Activated CD4-positive, alpha-beta T cell treated with anti-CD3 and anti-CD28 coated beads for 4 hours (primary cell): ENCODE measurements at places on chromosomes 7 and 10.

DNA sequence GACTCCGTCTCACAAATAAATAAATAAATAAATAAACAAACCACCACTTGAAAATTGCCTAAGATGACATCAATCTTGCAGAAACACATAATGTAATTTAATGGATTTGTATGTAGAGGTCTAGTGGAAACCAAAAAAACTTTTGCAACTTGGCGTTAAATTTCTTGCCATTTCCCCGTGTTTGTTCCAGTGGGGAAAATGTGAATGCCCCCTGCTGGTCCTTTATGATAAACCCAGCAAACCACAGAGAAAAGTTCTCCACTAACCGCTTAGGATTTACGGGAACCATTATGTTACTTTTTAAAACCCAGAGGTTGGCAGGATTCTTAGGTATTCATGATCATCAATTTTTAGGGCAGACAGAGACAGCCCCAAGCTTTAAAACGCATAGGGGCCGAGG lies 32.5 kb downstream of the LAMB4 start:
- no peak for DNase-seq

DNA sequence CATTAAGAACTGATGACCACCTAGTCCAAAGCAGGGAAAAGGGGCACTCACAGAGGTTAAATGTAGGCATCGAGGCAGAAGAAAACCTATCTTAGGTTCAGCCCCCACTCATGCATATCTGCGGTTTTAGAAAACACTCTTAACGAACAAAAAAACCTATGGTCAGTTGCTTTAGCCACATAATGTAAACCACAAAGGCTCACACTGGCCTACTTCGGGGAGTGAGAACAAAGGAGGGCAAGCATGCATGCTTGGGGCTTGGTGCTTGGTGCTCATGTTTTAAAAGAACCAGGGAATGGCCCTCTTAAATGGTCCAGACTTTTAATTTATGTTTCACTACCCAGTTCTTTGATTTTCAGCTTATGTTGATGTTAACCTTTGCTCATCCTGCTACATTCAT lies 14.2 kb downstream of the INSYN2A start:
- no peak for DNase-seq

GRCh38 chr7:88090240-88090639 lies 129.6 kb downstream of the SRI start:
- no peak for DNase-seq

- no peak for DNase-seq
Measured at GRCh38 chr7:34133356-34133982, 228.1 kb downstream of the BMPER start.

DNA sequence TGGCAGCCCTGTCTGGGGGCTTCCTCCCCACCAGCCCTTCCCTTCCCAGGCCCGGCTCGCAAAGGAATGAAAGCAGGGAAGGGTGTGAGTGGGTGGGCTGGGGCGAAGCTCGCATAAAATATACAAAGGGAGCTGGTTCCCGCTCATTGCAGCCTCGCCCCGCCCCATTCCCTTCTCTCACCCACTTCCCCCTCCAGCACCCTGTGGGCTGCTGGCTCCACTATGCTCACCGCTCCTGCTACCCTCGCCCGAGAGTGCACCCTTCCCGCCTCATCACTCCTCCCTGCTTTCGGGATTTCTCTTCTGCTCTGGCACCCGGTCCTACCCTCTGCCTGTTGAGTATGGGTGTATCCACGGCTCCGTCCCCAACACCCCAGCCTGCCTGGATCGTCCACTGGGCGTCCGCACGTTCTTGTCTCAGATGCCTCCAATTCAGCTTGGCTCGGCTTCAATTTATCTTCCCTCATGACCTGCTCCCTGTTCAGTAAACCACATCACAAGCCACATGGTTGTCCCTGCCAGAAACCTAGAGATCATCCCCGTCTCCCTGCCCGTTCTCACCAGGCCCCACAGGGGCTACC lies 14.4 kb upstream of the TTYH3 start:
- DNase-seq, result no peak

DNA sequence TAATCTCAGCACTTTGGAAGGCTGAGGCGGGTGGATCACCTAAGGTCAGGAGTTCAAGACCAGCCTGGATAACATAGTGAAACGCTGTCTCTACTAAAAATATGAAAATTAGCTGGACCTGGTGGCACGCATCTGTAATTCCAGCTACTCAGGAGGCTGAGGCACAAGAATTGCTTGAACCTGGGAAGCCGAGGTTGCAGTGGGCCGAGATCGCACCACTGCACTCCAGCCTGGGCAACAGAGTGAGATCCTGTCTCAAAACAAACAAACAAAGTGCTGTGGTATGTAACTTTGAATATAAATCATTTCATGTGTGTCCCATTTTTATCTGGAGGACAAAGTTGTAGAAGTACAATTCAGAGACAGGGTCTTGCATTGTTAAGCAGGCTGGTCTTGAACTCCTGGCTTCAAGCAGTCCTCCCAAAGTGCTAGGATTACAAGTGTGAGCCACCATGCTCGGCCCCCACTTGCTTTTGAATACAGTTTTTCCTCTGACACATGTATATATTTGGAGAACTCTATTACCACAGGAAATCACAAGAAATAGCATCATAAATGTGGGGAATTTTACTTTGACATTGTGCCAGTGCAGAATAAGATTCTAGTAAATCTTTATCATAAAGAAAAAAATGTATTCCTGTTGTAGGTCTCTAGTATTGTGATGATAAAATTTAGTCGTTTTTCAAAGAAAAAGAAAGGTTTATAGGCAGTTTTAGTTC lies 32.6 kb downstream of the PTPN12 start:
- DNase-seq, result no peak

DNA sequence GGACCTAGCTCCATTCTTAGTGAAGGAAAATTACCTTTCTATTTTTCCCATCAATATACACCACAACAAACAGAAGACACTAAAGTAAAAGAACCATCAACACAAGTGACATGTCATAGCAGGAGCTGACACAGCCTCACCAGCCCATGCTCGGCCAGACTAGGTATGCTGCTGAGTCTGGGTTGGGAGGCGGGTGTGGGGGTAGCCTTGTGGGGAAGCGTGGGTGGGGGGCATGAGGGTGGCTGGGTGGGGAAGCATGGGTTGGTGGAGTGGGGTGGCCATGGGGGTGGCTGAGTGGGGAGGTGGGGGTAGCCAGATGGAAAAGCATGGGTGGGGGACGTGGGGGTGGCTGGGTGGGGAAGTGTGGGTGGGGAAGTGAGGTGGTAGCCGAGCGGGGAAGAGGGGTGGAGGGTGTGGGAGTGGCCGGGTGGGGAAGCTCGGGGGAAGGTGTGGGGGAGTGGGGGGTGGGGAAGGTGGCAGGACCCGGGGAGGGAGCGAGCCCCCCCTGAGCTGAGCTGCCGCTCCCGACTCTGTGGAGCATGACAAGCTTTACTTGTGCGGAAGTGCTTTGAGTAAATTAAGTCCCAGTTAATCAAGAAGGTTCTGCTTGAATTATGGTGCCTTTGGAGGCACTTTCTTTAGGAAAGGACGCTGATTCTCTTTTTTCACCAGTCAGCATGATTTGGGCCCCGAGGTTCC lies 294.6 kb upstream of the ZNF32 start:
- DNase-seq, result no peak

DNA sequence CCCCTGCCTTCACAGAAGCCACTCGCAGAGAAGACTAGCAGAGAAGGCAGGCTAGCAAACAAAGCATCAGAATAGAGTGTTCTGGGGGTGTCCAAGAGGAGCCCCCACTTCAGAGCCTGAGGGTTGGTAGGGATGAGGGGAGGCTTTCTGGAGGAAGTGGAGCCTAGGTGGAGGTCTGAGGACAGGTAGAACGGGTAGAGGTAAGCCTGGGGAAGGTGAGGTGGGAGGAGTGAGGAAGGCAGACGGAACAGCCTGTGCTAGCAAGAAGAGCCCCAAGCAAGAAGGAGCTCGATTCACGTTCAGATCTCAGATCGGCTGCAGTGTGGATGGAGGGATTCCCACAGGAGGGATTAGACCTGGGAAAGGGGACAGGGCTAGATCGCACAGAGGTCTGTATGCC lies 66.0 kb upstream of the DUSP5 start:
- DNase-seq, result no peak

DNA sequence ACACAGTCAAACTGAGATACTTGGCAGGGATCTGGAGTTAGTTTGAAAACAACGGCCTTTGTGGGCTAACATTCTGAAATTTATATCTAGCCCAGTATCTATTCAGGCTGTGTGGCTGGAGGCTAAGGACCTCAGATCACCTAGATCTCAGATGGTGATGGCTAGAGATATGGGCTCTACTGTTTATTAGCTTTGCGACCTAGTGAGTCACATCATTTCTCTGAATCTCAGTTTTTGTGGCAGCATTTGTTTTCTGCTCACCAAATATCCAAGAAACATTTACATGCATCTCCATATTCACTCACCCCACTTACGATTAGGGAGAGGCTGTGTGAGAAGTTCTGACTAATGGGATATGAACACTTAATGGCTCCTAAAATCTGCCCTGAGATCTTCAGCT lies 503.9 kb downstream of the KIF20B start:
- no peak for DNase-seq

DNA sequence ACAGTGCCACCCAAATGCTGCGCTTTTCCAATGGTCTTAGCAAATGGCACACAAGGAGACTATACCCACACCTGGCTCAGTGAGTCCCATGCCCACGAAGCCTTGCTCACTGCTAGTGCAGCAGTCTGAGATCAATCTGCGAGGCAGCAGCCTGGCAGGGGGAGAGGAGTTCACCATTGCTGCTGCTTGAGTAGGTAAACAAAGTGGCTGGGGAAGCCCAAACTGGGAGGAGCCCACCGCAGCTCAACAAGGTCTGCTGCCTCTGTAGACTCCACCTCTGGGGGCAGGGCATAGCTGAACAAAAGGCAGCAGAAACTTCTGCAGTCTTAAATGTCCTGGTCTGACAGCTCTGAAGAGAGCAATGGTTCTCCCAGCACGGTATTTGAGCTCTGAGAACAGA lies 891.2 kb downstream of the PCDH15 start:
- DNase-seq, result no peak

DNA sequence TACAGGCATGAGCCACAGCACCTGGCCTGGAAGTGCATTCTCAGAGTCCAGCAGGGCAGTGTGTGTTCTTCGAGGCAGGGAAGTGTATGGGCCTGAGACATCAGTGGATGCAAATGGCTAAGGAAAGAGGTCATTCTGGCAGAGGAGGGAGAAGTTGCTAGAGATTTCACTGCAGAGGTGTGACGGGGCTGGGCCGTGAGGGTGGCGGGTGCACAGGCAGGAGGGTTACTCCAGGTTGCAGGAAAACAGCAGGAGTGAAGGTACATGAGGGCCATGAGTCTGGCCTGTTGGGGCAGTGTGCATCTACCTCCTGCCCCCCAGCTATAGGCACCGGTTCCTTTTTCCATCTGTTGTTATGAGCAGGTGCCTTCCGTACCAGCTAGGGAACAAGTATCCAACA lies 29.3 kb downstream of the COL26A1 start:
- DNase-seq, result no peak
